ENCODE measurements at places on chromosomes 1 and 21. TPM values are rescaled to one million over a fixed set of nuclear protein-coding genes. Genes with fewer than 3 reads are reported as not detected.

CAPN8 gene
- not detected for total RNA-seq

LPAR3 gene
- not detected for total RNA-seq

GJA4 gene
- total RNA-seq: not detected

ADCY10 gene
- total RNA-seq: not detected

TCHHL1 gene
- total RNA-seq: not detected

TARBP1 gene
- total RNA-seq: 21.0 TPM

RFX5 gene
- 32.2 TPM for total RNA-seq

RIPK4 gene
- total RNA-seq: 0.47 TPM

FAM177B gene
- total RNA-seq: not detected

- no peak for DNase-seq
- H3K4me3 ChIP-seq: no peak overlapping the region
- no peaks in the 10 kb centered on the region for H3K4me1 ChIP-seq
- H3K27ac ChIP-seq: no peak overlapping the region
- no peaks in the 10 kb centered on the region for H3K27me3 ChIP-seq
- no peaks in the 10 kb centered on the region for H3K36me3 ChIP-seq
These were observed 399.2 kb upstream of the VAMP3 start for GRCh38 chr1:7371926-7372325.

DNA sequence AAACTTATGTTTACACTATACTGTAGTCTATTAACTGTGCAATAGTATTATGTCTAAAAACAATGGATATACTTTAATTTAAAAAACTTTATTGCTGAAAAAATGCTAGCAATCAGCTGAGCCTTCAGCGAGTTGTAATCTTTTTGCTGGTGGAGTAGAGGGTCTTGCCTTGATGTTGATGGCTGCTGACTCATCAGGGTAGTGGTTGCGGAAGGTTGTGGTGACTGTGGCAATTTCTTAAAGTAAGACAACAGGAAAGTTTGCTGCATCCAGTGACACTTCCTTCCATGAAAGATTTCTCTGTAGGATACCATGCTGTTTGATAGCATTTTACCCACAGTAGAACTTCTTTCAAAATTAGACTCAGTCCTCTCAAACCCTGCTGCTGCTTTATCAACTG, 234.7 kb upstream of the CSF3R start:
- DNase-seq: no peak
- H3K36me3 ChIP-seq: no peaks in the 10 kb centered on the region
- H3K27ac ChIP-seq: no peak overlapping the region
- peaks cover 21% of the 10 kb centered on the region for H3K27me3 ChIP-seq
- no peak overlapping the region for H3K4me3 ChIP-seq
- no peaks in the 10 kb centered on the region for H3K4me1 ChIP-seq

GRCh38 chr1:27770293-27770830, 2.7 kb upstream of the STX12 start:
- DNase-seq: no peak
- no peak overlapping the region for H3K27ac ChIP-seq
- H3K4me3 ChIP-seq: no peak overlapping the region
- H3K27me3 ChIP-seq: no peaks in the 10 kb centered on the region
- peaks cover 3% of the 10 kb centered on the region for H3K4me1 ChIP-seq

DNA sequence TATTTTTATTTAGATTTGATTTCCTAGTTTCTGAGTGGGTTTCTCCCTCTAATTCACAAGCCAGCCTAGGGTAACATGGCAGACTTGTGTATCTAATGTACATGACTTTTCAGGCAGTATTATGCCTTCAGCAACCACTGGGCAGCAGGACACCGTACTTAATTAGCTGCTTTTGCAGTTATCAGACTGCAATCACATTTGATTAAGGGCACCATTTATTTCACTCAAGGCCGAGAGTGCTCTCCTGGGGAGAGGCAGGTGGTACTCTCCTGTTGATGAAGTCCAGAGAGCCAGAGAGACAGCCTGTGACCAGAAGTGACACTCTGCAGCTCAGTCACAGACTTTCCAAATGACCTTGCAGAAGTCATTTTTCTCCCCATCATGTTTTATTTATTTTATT, 18.7 kb downstream of the CYYR1 start:
- H3K36me3 ChIP-seq: no peaks in the 10 kb centered on the region
- DNase-seq: no peak
- H3K27ac ChIP-seq: no peak overlapping the region
- no peaks in the 10 kb centered on the region for H3K4me1 ChIP-seq

- peaks cover 13% of the 10 kb centered on the region for H3K36me3 ChIP-seq
- no peak for DNase-seq
- H3K4me1 ChIP-seq: peaks cover 63% of the 10 kb centered on the region
- no peak overlapping the region for H3K4me3 ChIP-seq
- H3K27me3 ChIP-seq: 0 out of 2 replicates have a peak, but pooled peaks cover 6% of the 10 kb centered on the region
These were observed 5.2 kb downstream of the TRNP1 start for GRCh38 chr1:26998429-26999300.

- no peak overlapping the region for H3K4me3 ChIP-seq
- no peak for DNase-seq
- no peaks in the 10 kb centered on the region for H3K36me3 ChIP-seq
- no peak overlapping the region for H3K27ac ChIP-seq
- H3K4me1 ChIP-seq: peaks cover 17% of the 10 kb centered on the region
These were observed 177.9 kb downstream of the NR5A2 start for GRCh38 chr1:200205216-200205995.

DNA sequence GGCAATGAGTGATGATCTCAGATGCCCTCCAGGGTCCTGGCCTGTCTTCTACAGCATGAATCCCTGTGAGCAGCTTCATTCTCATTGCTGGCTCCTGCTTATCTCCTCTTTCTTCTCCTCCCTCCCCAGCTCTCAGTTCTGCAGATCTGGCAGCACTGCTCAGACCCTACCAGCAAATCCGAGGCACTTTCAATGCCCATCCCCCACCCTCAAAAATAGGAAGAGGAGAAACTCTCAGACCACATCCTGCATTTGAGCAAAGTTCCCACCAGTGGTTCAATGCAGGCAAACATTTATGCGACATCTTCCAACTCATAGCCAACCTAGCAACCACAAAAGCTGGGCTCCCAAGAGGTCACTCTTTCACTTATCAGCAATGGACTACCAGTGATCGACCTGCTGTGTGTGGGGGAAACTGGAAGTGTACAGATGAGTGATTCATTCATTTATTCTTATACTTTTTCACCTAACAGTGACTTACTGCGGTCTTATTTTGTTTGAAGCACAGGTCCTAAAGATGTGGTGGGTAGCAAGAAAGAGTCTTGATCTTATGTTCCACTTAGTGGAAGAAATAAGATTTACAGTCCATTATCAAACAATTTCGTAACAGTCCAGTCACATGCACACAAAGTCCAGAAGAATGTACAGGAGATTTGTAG, 5.8 kb upstream of the CHI3L2 start:
- H3K27ac ChIP-seq: no peak overlapping the region
- no peaks in the 10 kb centered on the region for H3K36me3 ChIP-seq
- no peaks in the 10 kb centered on the region for H3K4me1 ChIP-seq
- no peaks in the 10 kb centered on the region for H3K27me3 ChIP-seq
- no peak overlapping the region for H3K4me3 ChIP-seq
- no peak for DNase-seq

- H3K4me3 ChIP-seq: no peak overlapping the region
- H3K4me1 ChIP-seq: peaks cover 5% of the 10 kb centered on the region
- DNase-seq: no peak
- H3K27ac ChIP-seq: no peak overlapping the region
- H3K27me3 ChIP-seq: no peaks in the 10 kb centered on the region
These were observed 313.8 kb downstream of the MATN1 start for GRCh38 chr1:30409476-30410152.

GRCh38 chr1:27557596-27558340, 46.2 kb downstream of the AHDC1 start:
- H3K4me3 ChIP-seq: no peak overlapping the region
- peaks cover 24% of the 10 kb centered on the region for H3K36me3 ChIP-seq
- H3K4me1 ChIP-seq: peaks cover 32% of the 10 kb centered on the region
- H3K27ac ChIP-seq: no peak overlapping the region
- DNase-seq: no peak

DNA sequence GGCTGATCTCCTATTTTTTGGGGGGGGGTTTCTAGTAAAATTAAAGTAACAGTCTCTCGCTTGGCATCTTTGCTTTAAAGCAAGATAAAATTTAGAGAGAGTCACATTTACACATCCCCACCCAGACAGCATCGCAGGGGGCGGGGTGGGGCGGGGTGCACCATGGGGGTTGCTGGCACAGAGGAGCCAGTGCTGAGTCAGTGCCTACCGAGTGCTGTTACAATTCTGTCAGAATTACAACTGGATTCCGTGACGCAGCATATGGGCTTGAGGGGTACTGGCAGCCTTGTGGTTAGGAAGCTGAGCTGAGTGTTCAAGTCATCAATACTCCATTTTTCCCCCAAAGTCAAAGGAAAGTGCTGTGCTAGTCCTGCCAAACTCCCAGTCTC, 175.9 kb downstream of the PRDM16 start:
- H3K27me3 ChIP-seq: no peaks in the 10 kb centered on the region
- H3K36me3 ChIP-seq: no peaks in the 10 kb centered on the region
- H3K4me3 ChIP-seq: no peak overlapping the region
- H3K27ac ChIP-seq: no peak overlapping the region
- no peaks in the 10 kb centered on the region for H3K4me1 ChIP-seq

DNA sequence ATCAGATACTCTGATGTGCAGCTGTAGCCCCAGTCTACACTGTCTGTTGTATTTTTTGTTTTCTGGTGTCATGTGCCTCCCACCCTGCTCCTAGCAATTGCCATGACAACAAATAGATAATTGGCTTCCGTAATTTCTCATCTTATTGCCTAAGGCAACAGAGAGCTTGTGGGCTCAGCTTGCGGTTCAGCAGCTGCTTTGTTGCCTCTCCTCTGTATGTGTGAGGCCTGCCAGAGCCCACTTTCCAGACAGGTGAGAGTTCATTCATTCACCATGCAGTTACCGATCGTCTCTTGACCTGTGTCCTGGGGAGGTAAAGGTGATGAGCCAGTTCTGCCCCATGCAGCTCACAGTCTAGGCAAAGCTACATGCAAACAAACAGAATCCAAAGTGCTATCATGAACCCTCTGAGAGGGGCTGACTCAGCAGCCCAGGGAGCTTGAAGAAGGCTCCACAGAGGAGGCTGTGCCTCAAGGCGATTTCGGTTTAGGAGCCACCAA, 11.9 kb downstream of the LGALS8 start:
- no peaks in the 10 kb centered on the region for H3K27me3 ChIP-seq
- no peak overlapping the region for H3K27ac ChIP-seq
- DNase-seq: no peak
- peaks cover 9% of the 10 kb centered on the region for H3K4me1 ChIP-seq
- peaks cover 32% of the 10 kb centered on the region for H3K36me3 ChIP-seq

- no peak overlapping the region for H3K27ac ChIP-seq
- no peaks in the 10 kb centered on the region for H3K4me1 ChIP-seq
- no peaks in the 10 kb centered on the region for H3K36me3 ChIP-seq
- DNase-seq: no peak
- H3K4me3 ChIP-seq: no peak overlapping the region
These were observed 45.4 kb upstream of the TNFRSF1B start for GRCh38 chr1:12121212-12122003.

DNA sequence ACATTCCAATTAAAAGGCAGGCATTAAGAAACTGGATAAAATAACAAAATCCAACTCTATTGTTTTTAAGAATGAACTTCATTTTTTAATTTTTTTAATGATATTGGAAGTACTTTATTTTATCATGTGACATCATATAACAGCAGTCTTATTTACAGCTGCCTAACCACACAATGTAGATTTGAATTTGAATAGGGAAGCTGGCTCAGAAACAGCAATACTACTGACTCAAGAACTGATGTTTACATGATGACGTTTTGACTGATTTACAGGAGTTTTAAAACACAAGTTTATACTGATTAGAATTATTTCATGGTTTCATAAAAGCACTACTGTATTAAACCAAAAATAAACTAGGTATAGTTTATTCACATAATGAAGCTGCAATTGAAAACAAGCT, 348.7 kb upstream of the NR5A2 start:
- no peak overlapping the region for H3K4me3 ChIP-seq
- H3K27me3 ChIP-seq: no peaks in the 10 kb centered on the region
- H3K4me1 ChIP-seq: no peaks in the 10 kb centered on the region
- no peak overlapping the region for H3K27ac ChIP-seq
